ENCODE measurements at places on chromosomes 12 and 14.

GRCh38 chr14:30381861-30382480 lies 177.0 kb upstream of the G2E3 start:
- DNase-seq = no peak

DNA sequence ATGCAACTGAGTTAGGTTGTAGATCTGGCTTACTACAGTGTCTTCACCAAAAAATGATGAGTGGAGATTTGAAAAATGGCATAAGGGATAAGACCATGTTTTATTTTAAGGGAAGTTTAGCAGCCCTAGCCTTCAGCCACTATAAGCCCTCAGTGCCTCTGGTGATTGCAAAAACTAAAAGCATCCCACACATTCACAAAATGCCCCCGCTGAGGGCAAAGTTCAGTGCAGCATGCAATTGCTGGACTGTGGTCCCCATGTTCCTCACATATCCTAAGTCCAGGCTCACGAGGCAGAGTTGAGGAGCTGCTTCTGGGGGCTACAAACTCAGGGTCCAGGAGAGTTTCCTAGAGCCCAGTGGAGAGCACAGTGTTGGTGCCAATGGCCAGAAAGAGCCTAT lies 29.6 kb upstream of the NCOR2 start:
- no peak for DNase-seq

GRCh38 chr12:67506739-67507138 lies 141.8 kb upstream of the DYRK2 start:
- no peak for DNase-seq

GRCh38 chr14:87434680-87435079 lies 558.3 kb downstream of the GALC start:
- no peak for DNase-seq

DNA sequence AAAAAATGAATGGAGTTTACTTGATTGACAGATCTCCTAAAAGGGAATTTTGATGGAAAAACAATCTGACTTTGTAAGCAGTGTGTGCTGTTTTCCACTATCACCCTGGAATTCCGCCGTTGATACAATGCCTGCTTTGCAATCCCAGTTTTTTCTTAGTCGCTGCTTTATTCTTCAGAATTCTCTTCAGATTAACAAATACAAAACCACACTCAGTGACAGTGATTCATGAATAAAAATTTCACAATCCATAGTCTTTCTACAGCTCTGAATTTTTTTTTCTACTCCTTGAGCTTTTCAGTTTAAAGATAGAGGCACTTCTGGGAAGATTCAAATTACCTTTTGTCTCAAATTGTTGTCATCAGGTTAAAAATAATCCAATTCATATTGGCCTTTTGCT lies 44.6 kb upstream of the KITLG start:
- no peak for DNase-seq

DNA sequence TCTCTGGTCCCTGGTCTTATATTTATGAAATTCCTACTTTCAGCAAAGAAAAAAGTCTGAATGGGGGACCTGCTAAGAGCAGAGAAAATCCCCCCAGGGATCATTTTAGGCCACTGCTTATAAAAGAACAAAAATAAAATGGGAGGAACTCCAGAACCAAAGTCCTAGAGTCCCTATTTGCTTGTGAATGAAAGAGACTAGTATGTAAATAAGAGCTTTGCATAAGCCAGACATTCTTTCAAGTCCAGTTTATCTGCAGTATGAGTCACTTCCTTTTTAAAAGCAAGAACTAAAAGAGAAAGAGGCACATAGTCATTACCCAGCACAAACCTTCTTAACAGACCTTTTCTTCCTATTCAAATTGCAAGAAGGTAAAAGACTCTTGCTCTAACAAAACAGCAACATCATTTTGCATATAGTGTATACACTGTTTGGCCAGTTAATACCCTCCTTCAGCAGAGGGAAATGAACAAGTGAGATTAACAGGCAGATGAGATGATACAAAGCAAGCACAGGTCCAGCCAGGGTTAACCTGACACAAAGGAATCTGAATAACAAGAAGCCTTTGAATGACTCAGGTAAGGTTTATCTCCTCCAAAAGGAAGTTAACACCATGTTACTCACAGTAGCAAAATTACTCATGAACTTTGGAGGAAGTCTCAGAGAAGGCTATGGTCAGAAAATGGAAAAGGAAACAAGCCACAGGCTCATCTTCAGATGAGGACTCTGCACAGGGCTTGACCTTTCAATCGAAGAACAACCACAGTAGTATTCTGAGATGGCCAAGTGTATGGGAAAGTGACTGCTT lies 87.3 kb downstream of the PHLDA1 start:
- no peak for DNase-seq

DNA sequence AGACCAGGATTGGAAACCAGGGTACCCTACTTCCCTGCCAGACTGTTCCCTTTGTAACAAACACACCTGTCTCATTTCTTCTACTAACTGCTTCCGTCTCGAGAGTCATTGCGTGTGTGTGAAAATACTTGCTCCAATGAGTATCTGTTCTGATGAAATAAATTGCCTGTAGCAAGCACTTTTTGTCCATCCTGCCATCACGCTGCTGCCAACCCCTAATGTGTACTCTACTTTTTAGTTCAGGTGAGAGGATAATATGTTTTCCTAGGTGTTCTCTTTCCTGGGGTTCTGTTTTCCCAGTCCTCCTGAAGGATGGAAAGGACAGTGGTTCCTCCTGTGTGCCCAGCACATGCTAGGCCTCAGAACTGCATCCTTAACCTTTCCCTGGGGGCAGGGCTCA lies 1.0 kb downstream of the TUNAR start:
- DNase-seq = no peak

DNA sequence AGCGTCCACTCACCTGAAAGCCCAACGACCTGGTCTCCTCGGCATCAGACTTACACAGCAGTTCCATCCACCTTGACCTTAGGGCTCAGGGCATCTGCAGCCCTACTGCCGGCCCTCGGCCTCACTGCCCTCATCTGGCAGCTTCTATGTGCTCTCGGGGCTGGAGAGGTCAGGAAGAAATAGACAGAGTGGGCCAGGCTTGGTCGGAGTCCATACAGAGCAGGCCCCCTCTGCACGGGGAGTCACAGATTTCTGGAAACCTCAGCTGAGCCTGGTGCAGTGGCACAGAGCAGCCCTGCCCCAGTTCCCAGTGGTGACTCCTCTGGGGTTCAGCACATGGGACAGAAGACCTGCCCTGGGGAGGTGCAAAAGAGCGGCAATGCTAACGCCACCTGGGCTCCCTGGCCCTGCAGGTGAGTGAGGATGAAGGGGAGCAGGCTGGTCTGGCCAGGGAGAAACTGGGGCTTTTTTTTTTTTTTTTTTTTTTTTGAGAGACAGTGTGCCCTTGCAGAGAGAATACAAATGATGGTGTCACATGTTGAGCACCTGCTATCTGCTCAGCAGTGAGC lies 190.1 kb upstream of the PRMT8 start:
- no peak for DNase-seq

- DNase-seq = no peak
Observed at GRCh38 chr12:109637348-109637747, 63.8 kb downstream of the MVK start.

DNA sequence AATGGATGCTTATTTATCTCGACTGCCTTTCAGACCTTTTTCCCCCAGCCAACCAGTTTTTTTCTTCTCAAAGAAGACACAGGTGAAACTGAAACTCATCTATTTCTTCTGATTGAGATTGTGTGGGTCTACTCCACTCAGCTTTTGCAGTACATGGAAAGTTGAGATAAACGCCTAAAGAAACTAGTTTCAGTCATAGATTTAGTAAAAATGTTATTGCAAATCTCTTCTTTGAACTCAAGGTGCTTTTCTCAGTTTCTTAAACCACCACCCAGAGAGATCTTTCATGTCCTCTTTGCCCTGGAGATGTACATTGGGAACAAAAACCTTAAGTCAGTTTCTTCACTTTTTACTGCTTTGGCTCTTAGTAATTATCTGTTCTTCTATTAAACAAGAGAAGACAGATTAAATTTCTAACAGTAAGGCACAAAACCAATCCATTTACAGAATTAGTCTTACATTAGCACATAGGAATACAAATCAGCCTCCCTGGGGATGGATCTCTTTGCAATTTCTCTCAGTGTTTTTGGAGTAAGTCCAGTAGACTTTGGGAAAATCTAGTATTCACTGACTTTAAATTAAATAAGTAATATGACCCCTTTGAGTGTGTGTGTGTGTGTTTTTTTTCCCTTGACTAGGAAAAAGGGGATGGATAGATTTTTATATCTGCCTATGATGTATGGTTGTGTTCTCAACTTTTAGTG lies 11.6 kb downstream of the FBXW8 start:
- no peak for DNase-seq

- no peak for DNase-seq
Observed at GRCh38 chr14:104978746-104979691, 845 bp upstream of the AHNAK2 start.

- DNase-seq = no peak
Observed at GRCh38 chr12:68482014-68482413, 128.7 kb upstream of the RAP1B start.

DNA sequence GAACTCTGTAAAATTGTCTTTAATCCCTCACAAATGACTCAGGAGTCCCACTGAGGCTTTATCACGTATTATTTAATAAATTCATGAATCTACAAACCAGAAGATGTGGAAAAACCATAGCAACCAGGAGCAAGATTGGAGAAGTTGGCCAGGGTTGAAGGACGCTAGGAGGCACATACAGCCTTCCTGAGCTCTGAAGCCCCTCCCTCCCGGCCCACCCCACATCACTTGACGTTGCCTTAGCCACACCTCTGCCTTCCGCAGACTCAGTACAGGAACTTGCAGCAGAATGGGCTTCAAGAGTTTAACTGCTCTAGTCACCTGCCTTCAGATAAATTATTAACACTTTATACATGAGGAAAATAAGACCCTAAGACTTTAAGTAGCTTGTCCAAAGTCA lies 33.9 kb downstream of the SLC35F4 start:
- DNase-seq = no peak

DNA sequence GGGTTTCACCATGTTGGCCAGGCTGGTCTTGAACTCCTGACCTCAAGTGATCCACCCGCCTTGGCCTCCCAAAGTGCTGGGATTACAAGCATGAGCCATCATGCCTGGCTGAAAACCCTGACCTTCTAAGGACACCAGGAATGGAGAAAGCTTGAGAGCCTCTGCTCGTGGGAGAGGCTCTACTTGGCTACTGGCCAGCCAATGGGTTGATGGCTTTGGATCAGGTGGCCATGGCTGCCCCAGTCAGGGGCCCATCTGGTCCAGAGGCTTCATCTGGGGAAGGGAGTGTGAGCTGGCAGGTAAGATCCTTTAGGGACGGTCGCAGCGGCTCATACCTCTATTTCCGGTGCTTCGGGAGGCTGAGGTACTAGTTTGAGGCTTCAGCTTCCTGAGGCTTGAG lies 42.5 kb upstream of the PPP1CC start:
- no peak for DNase-seq

GRCh38 chr14:89107626-89108025 lies 283.2 kb downstream of the TTC8 start:
- no peak for DNase-seq

DNA sequence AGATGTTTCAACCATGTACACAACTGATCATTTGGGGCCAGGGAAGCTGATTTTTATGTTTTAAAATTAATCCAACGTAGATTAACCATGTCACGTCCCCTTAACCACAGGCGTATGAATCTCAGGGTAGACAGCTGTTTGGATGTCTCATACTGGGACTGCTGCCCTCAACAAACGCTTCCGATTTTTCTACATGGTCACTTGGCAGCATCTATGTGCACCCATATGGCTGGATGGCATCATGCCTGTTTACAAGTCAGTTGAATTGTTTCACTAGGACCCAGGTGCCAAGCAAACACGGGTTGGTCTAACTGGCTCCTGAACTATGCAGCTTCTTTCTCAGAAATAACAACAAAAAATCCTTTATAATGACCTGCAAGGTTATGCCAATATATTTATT lies 393.8 kb downstream of the NPAS3 start:
- no peak for DNase-seq

DNA sequence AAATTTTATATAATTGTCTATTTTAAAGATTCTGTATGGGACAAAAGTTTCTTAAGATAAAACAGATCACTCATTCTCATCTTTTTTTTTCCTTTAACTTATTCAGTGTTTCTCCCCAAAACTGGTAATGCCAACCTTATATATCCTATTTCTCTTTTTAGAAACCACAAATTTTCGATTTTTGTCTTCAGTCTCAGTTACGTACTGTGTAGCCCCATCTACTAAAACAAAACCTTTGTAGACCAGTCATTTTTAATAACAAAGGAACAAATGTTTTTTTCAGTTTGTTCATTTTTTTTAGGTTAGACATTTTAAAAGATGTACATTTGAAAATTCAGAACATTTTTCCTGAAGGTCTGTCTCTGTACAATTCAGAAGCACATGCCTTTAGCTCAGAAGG lies 18.2 kb downstream of the PNMA1 start:
- no peak for DNase-seq

DNA sequence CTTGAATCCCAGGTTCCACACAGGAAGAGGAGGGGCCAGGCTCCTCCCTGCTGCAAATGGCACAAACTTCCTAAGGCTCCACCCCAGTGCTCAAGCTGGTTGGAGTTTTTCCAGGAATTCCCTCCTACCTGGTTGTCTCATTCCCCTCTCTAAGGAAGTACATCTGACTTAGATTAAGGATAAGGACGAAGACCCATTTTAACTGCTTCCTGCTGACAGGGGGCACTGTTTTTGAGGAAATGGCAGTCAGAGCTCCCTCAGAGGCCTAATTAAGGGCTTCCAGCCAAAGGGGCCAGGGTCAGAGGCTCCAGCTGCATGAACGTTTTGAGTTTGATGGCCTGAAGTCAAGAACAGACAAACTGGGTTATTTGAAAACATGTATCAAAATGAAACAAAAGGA lies 1084.7 kb downstream of the SLC6A15 start:
- no peak for DNase-seq

DNA sequence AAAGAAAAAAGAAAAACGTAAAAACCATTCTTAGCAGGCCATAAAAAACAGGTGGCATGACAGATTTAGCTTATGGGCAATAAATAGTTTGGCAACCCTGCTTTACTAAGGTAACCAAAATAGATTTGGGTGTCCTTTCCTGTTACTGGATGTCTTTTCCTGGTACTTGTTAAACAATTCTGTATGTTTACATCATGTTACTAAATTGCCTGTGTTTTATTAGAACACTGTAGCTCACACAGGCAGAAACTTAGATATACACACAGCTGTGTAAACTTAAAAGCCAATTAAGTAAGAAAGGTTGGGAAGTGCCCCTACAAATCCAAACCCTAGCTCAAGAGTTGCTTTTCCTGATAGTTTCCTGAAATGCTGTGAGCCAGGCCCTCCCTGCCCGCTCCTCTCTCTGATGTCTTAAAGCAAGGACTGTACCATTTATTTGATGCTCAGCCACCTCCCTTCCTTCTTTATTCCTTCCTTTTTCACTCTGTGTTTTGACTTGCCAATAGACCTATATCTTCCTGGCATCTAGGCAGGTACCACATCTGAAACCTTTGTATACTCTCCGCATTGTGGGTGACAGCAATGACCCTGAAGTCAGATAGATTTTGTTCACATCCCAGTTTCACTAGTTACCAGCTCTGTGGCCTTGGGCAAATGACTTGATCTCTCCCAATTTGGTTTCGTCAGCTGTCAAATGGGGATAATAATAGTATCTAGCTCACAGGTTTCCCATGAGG lies 3.7 kb upstream of the CAMKK2 start:
- no peak for DNase-seq

Data from activated naive CD4-positive, alpha-beta T cell (primary cell).